Kasumi-1 (cell line): ENCODE measurements at places on chromosomes 7 and 10.

- peak; percentile 29 for DNase-seq
These were observed 18.1 kb downstream of the SLC35G1 start for GRCh38 chr10:93911866-93912265.

- peak; percentile 82 for DNase-seq
These were observed 109.8 kb upstream of the NOBOX start for GRCh38 chr7:144513334-144513733.

DNA sequence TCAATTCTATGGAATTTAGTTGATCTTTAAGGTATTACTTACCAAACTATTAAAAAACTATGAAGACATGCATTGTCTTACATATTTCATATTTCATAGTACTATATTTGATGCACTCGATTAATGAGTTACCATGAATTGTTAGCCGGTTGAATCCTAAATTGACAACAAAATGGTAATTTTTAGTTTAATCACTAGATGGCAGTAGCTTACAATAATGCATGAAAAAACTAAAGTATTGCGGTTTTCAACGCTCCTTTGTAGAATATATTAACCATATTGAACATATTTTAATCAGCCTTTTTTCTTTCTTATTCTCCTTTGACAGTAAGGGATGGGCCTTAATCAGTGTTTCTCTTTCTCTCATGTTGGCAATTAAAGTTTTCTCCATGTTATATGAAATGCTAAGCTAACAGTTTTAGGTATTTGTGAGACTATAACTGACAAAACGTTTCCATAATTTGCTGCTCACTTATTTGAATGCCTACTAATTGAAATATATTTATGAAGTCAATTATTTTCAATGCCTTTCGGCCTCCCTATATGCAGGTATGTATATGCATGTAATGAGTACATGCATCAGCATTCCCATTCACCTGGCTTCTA, 48.5 kb upstream of the ARL4A start:
- DNase-seq: peak; percentile 38

GRCh38 chr7:127638197-127638596, 13.8 kb upstream of the SND1 start:
- no peak for DNase-seq

GRCh38 chr7:26648554-26648953, 215.8 kb downstream of the SKAP2 start:
- no peak for DNase-seq

GRCh38 chr7:5633161-5634106, 148.0 kb downstream of the RNF216 start:
- no peak for DNase-seq

DNA sequence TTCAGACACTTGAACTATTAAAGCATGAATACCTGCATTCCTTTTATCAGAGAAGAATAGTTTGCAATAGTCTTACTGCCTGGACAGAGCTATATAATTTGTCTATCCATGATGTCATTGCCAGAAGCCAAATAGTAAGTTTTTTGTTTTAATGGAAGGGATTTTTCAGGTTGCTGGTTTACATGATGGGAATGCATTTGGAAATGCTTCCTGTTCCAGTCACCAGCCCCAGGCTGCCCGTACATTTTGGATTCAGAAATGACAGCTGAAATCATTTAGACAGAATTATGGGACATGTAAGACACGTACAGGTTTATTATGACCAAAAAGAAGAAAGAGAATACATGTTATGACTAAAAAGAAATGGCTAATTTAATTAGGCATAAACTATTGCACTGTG, 293.1 kb downstream of the CDK14 start:
- no peak for DNase-seq

GRCh38 chr10:90168244-90168643, 466.9 kb downstream of the KIF20B start:
- no peak for DNase-seq

- no peak for DNase-seq
These were observed 143.6 kb downstream of the LRRC4 start for GRCh38 chr7:127887631-127888030.
